ENCODE measurements at places on chromosomes 3 and 15.
A peak's percentile ranks its signal among the peaks of the same experiment; 100 is the strongest.

- no peak for DNase-seq
Observed at GRCh38 chr3:48409291-48410201, 20.3 kb downstream of the PLXNB1 start.

- DNase-seq = no peak
Observed at GRCh38 chr15:61049028-61049427, 180.1 kb downstream of the RORA start.

DNA sequence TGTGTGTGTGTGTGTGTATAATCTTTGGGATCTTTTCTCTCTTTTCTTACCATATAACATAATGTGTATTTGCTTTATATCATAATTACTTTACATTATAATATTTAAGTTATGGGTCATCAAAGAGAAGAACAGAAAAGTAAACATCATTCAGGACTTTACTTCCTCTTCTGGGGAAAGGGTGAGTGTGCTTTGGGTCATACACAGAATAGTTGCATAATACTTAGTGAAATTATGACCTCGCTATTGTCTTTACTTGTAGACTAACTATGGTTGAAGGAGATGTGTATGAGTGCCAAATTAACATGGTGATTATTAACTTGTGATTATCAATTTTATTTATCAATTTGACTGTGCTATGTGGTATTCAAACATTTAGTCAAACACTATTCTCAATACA lies 1086.9 kb downstream of the DIPK2A start:
- DNase-seq = no peak

DNA sequence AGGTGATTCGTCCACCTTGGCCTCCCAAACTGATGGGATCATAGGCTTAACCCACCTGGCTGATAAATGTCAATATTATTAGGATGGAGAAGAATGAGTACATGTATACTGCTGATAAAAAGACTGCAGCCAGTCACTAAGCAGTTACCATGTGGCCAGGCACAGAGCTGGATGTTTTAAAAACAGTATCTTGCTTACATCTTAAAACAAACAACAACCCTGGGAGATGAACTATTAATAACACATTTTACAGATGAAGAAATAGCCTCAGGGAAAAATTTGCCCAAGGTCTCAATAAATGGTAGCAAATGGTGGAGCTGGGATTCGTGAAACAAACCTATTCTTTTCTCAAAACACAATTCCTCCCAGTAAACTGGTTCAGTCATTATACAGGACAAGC lies 18.1 kb downstream of the IL17RD start:
- no peak for DNase-seq

DNA sequence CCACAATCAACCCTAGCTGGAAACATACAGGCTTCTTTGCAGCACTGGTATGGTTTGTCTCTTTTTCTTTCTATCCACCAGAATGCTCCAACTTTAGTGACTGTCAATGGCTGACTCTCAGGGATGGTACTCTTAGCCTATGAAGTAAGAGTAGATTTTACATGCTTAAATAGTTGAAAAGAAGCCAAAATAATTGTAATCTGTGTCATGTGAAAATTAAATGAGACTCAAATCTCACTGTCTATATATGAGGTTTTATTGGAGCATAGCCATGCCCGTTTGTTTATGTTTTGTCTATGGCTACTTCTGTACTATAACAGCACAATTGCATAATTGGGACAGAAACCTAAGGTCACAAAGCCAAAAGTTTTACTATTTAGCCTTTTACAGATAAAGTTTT lies 29.1 kb upstream of the PDZRN3 start:
- DNase-seq = no peak

DNA sequence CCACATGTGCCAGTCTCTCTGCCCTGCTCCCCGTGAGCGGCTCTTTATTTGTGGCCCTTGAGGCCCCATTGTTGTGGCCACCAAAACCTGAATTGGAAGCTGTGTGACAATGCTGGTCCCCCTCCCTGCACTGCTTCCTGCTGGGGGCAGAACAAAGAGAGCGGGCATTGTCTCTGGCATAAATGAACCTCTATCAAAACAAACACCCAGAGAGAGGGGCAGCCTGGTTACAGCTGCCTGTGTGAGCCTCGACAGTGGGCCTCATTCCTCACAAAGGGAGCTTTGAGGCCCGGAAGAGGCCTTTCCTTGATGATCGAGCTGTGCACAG lies 152.9 kb downstream of the IGF1R start:
- DNase-seq = no peak

GRCh38 chr3:153221748-153222162 lies 59.7 kb downstream of the RAP2B start:
- DNase-seq = peak; percentile 24

DNA sequence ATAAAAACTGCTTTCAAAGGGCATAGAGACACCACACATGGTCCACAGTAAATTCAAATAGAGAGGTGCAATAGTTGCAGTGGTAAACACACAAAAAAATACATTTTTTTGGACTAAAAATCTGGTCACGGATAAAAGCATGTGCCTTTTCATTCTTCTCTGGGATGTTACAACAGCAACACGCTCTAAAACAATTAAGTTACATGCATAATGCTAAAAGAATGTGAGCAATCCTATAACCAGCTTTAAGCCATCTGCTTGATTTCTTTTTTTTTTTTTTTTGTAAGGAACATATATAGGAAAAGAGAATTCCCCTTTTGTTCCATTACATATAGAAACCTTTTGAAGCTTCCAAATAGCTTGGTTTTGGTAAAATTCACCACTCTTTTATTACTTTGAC lies 20.0 kb downstream of the WNT5A start:
- DNase-seq = no peak

DNA sequence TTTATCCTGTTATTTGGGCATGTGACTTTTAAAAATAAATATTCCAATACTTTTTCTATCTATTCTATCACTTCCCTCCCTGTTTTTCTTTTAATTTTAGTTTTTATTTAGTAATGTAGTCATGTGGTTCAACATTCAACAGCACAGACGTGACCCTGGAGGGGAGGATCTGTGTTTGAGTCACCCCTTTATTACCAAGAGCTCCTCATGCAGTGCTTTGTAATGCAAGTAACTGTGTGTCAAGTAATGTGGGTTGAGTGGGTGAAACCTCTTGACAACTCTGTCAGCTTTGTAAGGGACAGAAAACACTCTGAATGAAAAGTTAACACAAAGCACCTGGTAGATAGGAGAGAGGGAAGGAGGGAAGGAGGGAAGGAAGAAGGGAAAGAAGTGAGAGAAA lies 89.7 kb upstream of the FGF12 start:
- peak; percentile 24 for DNase-seq

GRCh38 chr15:92934716-92935115 lies 34.6 kb downstream of the CHD2 start:
- DNase-seq = no peak

- DNase-seq = no peak
Observed at GRCh38 chr3:88231632-88232031, 81.9 kb downstream of the C3orf38 start.

GRCh38 chr3:11635680-11636393 lies 7.9 kb downstream of the VGLL4 start:
- DNase-seq = no peak

DNA sequence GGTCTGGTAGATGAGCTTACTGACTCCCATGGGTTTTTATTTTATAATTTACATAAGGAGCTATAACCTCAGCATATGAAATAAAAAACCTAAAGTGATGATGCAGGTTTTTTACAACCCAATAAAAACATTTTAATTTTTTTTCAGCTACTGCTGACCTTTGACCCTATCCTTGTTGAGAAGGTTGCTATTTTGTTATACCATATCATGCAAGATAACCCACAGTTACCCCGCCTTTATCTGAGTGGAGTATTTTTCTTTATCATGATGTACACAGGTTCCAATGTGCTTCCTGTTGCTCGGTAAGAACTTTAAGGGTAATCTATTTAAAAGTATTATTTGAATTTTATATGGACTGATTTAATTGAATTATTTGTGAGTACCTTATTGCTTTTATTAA lies 70.8 kb downstream of the DNAJC13 start:
- DNase-seq = no peak

GRCh38 chr15:92468991-92469390 lies 75.3 kb downstream of the ST8SIA2 start:
- no peak for DNase-seq

DNA sequence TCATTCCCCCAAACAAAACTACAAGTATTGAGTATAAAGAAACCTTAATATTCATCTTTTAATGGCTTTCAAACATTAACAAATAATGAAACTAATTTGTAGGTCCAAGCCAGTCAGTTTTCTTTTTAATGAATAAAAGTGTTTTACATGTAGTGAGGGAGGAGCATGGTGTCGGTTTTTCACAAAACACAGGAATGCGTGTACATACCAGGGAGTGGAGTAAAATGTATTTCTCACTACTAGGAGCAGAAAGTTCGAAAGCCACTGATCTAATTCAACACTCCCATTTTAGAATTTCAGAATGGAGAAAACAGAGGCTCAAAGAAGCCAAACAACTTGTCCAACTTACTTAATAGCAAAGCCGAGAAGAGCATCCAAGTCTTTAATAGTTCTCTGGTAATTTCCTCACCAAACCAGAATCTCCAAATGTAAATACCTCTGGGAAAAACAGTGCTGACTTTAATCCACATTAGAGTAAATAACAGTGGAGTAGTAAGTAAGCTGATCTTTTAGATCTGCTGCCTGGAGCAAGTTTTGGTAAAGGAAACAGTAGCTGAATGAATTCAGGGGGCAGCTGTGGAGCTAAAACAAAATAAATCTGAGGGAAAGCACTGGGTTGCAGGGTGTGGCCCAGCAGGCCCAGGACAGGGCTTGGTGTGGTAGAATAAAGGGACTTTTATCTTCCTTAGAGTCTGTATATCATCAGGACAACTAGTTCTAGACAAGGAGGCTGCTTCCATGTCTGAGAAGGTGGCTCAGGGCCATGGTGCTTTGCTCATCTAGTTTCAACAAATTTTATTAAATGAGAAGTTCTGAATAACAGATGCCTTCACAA lies 7.9 kb downstream of the ANP32A start:
- no peak for DNase-seq

GRCh38 chr3:153330901-153331300 lies 168.9 kb downstream of the RAP2B start:
- no peak for DNase-seq

DNA sequence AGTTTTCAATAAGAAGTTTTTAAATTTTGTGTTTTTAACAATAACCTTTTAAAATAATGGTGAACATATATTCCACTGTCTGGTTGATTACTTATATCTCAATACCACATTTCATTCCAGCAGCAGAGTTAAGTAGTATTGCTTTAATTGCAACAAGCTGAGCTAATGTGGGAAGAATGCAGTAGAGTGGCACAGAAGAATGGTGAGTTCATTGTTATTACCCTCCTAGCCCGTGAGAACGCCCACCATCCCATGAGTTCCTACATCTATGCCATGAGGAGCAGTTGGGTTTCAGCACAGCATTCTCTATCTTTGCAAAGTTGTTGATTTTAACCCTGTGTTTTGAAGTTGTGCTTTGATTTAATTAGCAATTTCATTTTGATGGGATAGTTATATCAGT lies 17.8 kb upstream of the NR2E3 start:
- no peak for DNase-seq

GRCh38 chr3:169227911-169228310 lies 435.6 kb downstream of the MECOM start:
- peak; percentile 9 for DNase-seq

GRCh38 chr3:162555761-162556160 lies 1059.2 kb downstream of the OTOL1 start:
- DNase-seq = no peak

- DNase-seq = no peak
Observed at GRCh38 chr3:16251316-16252085, 13.2 kb downstream of the DPH3 start.

GRCh38 chr3:110788794-110789193 lies 282.8 kb upstream of the NECTIN3 start:
- DNase-seq = no peak

DNA sequence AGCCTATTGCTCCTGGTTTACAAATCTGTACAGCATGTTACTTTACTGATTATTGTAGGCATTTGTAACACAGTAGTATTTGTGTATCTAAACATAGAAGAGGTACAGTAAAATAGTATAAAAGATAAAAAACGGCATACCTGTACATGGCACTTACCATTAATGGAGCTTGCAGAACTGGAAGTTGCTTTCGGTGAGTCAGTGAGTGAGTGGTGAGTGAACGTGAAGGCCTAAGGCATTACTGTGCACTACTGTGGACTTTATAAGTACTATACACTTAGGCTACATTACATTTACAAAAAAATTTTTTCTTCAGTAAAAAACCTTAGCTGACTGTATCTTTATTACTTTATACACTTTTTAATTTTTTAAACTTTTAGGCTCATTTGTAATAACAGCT lies 90.9 kb downstream of the RAP2B start:
- no peak for DNase-seq

GRCh38 chr3:174859756-174860155 lies 622 bp downstream of the NAALADL2 start:
- no peak for DNase-seq

- no peak for DNase-seq
Observed at GRCh38 chr3:51819709-51820406, 40.8 kb upstream of the IQCF6 start.

- DNase-seq = no peak
Observed at GRCh38 chr3:31246293-31247062, 286.2 kb upstream of the STT3B start.

- peak; percentile 76 for DNase-seq
Observed at GRCh38 chr15:92663250-92663951, 7.8 kb upstream of the FAM174B start.

GRCh38 chr3:142210144-142210543 lies 15.2 kb downstream of the GK5 start:
- DNase-seq = no peak

DNA sequence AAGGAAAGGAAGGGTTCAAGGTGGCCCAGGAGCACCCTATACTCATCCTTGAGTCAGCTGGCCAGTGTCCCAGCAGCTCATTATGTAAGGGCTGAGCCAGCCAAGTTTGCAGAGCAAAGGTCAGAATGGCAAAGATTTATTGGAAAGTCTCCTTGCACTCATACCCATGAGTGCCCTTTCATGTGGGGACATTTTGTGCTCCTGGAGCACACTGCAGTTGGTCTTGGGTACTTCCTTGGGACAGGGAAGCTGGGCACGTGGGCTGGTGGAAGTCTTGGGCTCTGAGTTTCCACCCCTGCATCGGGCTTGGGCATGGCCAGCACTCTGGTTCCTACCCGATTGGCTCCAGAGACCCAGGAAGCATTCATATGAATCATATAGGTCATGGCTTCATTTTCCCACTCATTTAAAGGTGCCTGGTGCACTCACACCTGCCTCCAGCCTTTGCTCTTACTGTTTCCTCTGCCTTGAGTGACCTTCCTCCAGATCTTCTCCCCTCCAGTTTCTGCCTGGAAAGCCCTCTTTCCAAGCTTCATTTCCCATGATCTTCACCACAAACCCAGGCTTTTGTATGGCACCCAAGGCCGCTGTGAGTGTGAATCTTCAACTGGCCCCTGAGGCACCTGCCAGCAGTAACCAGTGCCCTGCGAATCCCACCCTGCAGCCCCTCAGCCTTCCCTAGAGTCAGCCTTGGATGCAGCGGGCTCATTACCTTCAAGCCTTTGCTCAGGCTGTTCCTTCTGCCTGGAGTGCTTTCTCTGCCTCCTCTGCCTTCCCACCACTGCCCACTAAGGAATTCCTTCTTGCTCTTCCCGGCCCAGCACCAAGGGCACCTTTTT lies 10.5 kb upstream of the PRKCD start:
- DNase-seq = no peak

GRCh38 chr15:61890106-61890505 lies 170.1 kb downstream of the VPS13C start:
- no peak for DNase-seq
